ENCODE measurements at places on chromosomes 12 and 14. TPM values are rescaled to one million over a fixed set of nuclear protein-coding genes. Genes with fewer than 3 reads are reported as not detected.

Gene TPH2
- total RNA-seq, result not detected

Gene NRL
- 1.6 TPM for total RNA-seq

Gene DEPDC4
- total RNA-seq, result 1.6 TPM

Gene OR4N2
- not detected for total RNA-seq

Gene PMEL
- total RNA-seq, result 0.62 TPM

Gene MUCL1
- not detected for total RNA-seq

Gene CLEC4D
- not detected for total RNA-seq

Gene GRIN2B
- total RNA-seq, result 0.58 TPM

Gene PRKD1
- 14.0 TPM for total RNA-seq
